Activated CD4-positive, alpha-beta T cell treated with anti-CD3 and anti-CD28 coated beads for 36 hours (primary cell): ENCODE measurements at places on chromosomes 12 and 14. TPM values are rescaled to one million over a fixed set of nuclear protein-coding genes. Genes with fewer than 3 reads are reported as not detected.

Gene TGFB3
- 4.4 TPM for total RNA-seq

GRCh38 chr14:20799892-20800544 is 2.6 kb downstream of the RNASE1 start:
- DNase-seq: no peak

Gene LETMD1
- total RNA-seq: 79.6 TPM

DNA sequence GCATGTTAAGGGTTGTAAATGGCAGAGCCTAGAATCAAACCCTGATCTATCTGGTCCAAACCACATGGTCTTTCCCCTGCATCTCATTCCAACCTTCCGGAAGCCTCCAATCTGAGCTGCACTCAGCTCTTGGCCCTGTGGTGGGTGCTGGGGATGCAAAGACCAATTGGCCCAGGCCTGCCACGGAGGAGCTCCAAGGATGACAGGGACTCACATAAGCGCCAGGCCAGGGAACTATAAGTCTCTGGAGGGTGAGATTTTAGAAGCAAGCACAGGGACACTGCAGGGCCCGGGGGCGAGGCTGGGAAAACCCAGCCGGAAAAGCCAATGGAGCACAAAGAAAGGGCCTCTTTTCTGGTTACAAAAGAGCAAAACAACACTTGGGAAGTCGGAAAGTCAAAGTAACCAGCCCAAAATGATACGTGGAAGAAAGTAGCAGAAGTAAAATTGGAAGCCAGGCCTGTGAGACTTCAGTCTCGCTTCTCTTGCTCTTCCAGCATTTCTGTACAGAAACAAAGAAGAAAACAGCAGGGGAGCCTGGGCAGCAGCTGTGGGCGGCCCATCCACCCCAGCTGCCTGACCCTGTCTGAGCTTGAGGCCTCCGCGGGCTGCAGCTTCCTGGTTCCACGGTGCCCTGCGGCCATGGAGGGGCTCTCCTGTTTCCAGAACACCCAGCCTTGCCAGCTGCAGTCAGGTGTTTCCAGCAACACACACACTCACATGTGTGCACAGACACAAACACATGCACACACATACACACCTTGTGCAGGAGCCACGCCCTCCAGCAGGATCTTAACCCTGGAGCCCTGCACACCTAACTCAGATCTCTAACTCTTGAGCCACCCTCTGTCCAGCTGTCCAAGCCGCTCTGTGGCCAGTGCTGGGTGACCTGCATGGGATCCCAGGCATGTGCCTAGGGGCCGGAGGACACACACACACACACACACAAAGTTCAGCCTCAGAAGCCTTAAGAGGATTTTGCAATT is 178.2 kb downstream of the BCL11B start:
- no peak for DNase-seq

DNA sequence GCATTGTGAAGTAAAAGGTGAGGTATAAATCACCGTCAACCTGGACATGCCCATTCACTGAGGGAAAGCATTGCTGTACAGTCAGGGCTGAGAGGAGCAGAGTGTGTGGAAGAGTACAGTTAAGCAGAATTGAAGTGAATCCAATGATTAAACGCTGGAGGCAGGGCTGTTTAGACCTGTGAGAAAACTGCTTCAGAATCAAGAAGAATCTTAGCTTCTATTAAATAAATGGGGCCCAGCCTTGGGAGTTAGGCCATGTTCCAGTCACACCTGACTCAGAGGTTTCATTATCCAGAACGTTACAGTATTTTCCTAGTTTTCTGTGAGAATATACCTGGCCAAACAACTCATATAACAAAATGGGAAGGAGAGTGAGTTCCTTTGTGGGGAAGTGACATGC is 86.9 kb downstream of the ATP23 start:
- DNase-seq: no peak

DNA sequence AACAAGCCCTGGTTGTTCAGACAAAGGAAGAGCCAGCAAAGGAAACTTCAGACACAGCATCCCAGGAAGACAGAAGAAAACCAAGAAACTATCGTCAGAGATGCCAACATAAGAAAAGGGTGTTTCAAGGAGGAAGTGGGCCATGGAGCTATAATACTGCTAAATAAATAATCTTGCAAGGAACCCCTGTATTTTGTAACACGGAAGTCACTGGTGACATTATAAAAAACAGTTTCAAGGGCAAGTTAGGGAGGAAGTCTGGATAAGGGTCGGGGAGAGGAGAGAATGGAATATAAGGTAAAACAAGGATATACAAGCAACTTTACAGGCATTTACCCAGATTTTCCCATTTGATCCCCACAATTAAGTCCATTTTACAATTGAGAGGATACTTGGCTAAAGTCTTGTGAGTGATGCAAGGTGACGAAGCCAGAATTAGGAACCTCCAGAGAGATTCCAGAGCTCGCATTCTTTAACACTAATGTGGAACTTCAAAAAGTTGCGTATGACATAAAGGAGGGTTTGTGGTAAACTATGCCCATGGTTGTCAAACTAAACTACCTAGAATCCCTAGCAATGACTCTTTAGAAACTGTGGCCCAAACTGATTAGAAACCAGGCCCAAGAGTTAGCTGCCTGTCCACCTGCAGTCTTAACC is 46.4 kb downstream of the PPM1H start:
- DNase-seq: no peak

- no peak for DNase-seq
Observed at GRCh38 chr12:98385641-98386040, 129.7 kb upstream of the TMPO start.

- DNase-seq: no peak
Observed at GRCh38 chr12:49797449-49797776, 30.8 kb downstream of the NCKAP5L start.

Gene EGLN3
- 3.8 TPM for total RNA-seq

Gene OVCH1
- not detected for total RNA-seq

Gene DEGS2
- total RNA-seq: 2.8 TPM

GRCh38 chr14:100115726-100116125 is 43.7 kb downstream of the DEGS2 start:
- DNase-seq: no peak

GRCh38 chr12:53300187-53300586 is 692 bp downstream of the MYG1 start:
- peak; percentile 38 for DNase-seq

DNA sequence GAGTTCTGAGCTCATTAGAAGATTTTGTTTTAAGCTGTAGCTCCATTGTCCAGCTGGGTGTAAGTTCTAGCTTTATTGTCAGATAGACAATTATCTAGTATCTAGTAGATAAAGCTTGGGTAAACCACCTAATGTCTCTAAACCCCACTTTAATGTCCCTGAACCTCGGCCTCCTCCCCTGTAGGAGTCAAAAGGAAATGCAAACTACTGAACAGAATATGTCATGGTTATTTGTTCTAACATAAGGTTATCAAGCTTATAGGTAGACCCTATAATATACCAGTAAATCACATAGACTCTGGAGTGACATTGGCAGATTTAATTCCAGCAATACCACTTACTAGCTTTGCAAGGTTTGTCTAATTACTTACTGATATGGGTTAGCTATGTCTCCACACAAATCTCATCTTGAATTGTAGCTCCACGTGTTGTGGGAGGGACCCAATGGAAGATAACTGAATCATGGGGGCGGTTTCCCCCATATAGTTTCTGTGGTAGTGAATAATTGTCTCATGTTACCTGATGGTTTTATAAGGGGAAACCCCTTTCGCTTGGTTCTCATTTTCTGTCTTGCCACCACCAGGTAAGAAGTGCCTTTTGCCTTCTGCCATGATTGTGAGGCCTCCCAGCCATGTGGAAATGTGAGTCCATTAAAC is 29.4 kb downstream of the BCAT1 start:
- peak; percentile 73 for DNase-seq

DNA sequence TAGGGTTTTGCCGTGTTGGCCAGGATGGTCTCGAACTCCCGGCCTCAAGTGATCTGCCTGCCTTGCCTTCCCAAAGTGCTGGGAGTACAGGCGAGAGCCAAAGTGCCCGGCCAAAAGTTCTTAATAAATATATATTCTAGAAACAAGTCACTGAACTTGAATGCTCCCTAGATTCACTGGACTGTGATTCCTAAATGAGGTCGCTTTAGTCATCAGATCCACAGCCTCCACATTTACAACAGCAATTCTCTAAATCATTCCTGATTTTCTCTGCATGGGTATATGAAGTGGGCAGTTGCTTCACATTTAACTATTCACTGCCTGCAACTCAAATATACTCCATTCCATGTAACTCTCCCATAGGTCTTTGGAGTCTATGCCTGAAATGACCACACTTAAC is 813.0 kb downstream of the GALC start:
- no peak for DNase-seq

DNA sequence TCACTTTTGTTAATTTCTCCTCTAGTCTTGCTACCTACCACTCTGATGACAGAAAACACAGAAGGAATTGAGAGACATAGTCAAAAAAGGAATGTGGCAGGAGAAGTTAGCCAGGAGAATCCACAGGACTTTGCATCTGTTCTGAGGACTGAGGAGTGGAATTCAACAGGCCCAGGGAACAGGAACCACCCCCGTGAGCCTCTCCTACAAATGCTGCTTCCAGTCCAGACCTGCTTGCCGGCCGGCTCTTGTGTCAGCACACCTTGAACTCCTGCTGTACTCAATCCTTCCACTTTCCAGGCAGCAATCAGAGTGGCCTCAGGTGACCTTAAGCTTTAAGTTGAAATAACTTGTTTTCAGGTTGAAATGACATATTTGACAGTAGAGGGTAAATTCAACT is 903.1 kb downstream of the BCL11B start:
- DNase-seq: no peak

DNA sequence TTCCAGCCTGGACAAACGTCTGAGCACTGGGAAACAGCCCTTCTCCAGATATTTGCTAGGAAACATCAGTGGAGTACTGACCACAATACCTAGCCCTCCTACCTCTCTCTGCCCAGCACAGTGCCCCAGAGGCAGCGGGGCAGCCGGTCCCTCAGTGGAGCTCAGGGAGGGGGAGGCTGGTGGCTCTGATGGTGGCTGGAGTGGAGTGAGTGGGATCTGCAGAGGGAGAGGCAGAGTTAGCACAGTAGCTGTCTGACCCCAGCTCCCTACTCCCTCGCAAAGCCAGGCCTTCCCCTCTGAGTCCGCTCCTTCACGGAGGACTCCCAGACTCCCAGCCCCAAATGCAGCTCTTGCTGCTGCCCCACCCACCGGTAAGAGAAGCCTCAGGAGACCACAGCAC is 30.0 kb downstream of the NCKAP5L start:
- no peak for DNase-seq
